ENCODE measurements at places on chromosomes 4 and X.

- DNase-seq = no peak
Observed at GRCh38 chrX:118975831-118976598, 1.6 kb downstream of the LONRF3 start.

DNA sequence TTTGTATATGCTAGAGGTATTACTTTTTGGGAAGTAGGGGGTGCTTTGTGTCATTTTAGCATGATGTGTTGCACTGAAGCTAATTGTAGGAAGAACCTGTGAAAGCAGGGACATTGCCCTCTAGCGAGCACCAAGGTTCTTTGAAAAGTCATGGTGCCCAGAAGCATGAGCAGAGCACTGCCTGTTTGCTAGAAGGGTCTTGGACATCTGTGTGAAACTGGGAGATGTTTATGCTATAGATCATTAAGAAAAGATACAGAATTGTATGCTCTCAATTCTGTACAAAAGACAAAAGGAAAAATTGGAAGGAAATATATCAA lies 14.7 kb downstream of the GRPR start:
- DNase-seq = no peak

DNA sequence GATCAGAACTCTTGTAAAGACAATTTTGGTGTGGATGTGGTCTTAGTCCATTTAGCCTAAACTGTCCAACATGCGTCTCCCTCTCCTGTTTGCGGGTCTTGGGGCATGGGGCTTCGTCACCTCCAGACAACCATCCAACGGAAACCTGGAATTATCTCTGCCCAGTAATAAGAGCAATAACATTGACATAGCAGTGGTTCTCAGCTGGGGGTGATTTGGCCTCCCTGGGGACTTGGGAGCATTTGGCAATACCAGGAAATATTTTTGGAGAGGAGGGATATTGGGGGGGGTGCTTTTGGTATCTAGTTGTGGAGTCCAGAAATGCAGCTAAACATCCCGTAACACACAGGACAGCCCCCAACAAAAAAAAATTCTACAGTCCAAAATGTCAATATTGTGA lies 47.2 kb downstream of the SEL1L3 start:
- DNase-seq = no peak

GRCh38 chr4:3862640-3863420 lies 96.6 kb downstream of the ADRA2C start:
- no peak for DNase-seq

DNA sequence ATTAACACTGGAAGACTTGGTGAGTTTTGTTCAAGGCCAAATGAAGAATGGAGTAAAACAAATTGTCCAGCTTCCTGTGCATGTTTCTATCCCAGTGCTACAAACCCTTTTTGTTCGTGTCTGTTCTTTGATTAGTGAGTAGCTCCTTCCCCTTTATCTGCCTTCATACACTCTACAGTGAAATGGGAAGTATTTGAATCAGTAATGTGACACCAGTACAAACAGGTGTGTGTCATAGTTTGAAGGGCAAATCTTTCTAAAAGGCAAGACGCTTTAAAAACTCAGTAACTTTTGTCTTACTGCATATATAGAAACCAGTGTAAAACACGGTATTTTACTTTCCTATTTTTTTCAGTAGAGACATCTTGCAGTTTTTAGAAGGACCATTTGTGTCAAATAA lies 5.9 kb downstream of the ARHGEF38 start:
- DNase-seq = no peak

DNA sequence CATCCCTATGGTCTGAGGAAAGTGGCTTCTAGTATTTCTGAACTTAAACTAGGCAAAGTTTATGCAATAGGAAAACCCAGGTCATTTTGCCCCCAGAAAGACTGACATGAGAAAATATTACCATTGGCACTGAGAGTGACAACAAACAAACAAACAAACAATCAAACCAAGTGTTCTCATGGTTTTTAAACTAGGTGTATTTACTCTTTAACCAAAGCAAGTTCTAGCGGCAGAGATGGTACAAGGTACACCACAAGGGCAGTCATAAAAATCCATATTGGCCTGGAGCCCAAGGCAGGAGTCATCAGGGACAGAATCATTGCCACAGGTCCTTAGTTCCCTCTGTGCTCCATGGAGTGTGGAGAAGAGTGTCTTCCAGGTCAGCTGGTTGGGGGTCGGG lies 26.0 kb upstream of the ENPEP start:
- DNase-seq = no peak

GRCh38 chrX:124097116-124097515 lies 135.6 kb downstream of the STAG2 start:
- no peak for DNase-seq

- DNase-seq = no peak
Observed at GRCh38 chr4:38411092-38411491, 252.9 kb upstream of the KLF3 start.

DNA sequence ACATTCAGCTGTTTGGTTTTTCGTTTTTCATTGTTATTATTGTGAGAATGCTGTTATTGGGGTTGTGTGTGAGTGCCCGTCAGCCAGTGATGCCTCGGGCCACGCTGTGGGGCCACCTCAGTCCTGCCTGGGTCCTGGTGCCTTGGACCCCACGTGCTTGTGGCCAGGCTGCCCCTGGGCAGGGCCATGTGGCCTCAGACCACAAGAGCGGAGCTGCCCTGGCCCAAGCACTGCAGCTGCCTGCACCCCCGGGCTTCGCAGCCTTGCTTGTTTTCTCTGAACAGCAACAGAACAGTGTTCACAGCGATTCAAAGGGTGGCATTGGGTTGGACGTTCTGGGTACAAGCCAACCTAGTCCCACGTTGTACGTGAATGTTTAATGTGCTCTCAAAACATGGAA lies 56.9 kb downstream of the CPLX1 start:
- DNase-seq = no peak

GRCh38 chrX:153725039-153725831 lies 579 bp downstream of the ABCD1 start:
- no peak for DNase-seq

- DNase-seq = no peak
Observed at GRCh38 chr4:119053245-119053644, 82.4 kb upstream of the MYOZ2 start.

- no peak for DNase-seq
Observed at GRCh38 chr4:14054391-14054790, 426.9 kb upstream of the BOD1L1 start.

- DNase-seq = peak; percentile 68
Observed at GRCh38 chrX:111181951-111182350, 86.0 kb downstream of the PAK3 start.

DNA sequence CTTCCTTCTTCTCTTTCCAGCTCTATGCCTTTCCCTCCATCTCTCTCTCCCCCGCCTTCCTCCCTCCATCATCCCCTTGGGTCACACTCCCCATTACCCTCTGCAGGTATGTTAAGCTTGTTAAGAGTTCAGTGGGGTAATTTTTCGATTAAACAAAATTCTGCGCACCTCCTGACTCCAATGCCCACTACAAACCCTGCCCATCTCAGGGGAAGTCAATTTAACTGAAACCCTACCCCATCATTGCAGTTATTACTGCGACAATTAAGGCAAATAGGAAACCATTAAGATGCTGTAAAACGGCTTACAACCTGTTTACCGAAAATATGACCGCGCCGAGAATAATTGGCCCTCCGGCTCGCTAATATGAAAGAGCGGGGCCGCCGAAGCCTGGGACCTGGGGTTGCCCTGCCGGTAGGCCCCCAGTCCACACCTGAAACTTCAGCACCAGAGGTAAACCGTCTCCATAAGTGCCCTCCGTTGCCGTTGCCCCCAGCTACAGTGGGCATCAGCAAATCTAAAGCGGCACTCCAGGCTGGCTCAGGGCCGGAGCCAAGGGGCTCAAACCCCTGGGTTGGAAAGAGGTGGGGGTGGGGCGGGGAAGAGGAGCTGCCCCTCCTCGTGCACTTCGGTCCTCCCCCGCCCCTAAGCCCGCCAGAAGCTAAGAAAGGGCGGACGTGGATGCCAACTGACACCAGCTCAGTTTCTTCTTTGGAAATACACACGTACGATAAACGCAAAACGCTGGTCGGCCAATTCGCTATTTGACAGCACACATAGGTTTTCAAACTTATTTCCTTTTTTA lies 4.8 kb downstream of the ARX start:
- no peak for DNase-seq

- DNase-seq = no peak
Observed at GRCh38 chrX:122119361-122119760, 1064.7 kb upstream of the GRIA3 start.

DNA sequence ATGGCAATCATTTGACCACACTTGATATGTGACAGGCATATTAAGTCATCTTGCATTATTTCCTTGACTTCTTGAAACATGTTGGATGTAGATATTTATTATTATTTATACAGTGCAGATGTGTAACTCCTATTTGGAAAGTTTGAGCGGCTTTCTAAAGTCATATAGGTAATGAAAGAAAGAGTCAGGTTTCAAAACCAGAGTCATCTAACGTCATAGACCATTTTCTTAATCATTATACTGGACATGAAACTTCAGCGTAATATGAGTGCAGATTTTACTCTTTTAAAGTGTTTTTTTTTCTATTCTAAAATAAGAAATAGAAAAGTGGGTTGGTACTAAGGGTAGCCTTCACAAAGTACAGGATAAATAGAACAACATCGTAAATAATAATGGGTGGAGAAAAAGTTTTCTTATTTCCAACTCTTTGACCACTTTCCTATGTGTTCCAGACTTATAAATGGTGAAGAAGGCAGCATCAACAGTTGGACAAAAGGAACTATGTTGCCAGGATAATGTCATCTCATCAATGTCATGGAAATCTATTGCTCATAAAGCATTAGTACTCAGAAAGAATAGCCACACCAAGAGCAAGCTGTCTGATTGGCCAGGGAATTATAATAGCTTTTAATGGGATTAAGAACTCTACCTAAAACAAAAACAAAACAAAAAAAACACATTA lies 108.0 kb upstream of the PCDH18 start:
- no peak for DNase-seq

- no peak for DNase-seq
Observed at GRCh38 chr4:1794809-1795298, 1.8 kb downstream of the FGFR3 start.

Measured in DMS79 (cell line).